ENCODE measurements at places on chromosomes 2 and 18. TPM values are rescaled to one million over a fixed set of nuclear protein-coding genes. Genes with fewer than 3 reads are reported as not detected.
A peak's percentile ranks its signal among the peaks of the same experiment; 100 is the strongest.

GRCh38 chr2:204923957-204924356 lies 378.7 kb downstream of the PARD3B start:
- no peak for DNase-seq

DNA sequence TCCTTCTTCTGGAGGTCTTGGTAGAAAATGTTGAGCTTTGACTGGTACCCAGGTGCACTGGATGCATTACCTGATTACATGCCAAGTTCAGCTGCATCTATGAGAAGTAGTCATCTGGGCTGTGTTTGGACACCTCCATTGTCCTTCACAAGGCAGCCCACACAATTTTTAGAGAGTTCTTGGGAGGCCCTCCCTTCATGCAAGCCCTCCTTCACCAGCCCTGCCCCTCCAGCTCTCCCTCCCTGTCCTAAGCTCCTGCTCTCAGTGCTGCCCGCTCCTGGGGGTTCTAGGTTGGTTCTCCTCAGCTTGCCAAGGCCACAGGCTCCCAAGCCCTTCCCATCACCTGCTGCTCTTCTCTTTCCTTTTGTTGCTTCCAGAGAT lies 148.7 kb downstream of the DYSF start:
- peak; percentile 64 for DNase-seq

DNA sequence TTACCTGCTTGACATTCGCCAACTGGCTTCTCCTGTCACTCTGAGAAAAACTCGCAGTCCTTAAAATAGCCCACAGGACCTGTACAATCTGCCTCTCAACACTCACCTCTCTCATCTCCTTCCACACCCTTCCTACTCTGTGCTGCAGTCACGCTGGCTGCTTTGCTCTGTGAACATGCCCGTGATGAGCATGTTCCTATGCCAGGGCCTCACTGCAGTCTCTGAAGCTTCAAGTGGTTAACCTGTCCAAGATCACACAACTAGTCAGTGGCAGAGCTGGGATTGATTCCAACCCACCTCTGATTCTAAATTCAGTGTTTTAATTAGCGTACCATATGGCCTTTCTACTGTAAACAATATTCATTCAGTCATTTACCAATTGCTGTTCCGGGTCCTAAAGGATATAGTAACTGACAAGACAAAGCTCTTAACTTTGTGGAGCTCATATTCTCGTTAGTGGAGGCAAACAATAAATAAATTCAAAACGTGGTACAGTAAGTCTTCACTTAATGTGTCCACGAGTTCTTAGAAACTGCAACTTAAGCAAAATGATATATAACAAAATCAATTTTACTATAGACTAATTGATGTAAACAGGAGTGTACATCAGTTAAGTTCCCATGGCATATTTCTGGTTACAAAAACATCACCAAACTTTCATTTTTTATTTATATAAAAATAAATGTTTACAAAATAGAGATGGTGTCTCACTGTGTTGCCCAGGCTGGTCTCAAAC lies 38.9 kb upstream of the FBXO11 start:
- DNase-seq = no peak

The DTNA gene
- total RNA-seq = 3.7 TPM

DNA sequence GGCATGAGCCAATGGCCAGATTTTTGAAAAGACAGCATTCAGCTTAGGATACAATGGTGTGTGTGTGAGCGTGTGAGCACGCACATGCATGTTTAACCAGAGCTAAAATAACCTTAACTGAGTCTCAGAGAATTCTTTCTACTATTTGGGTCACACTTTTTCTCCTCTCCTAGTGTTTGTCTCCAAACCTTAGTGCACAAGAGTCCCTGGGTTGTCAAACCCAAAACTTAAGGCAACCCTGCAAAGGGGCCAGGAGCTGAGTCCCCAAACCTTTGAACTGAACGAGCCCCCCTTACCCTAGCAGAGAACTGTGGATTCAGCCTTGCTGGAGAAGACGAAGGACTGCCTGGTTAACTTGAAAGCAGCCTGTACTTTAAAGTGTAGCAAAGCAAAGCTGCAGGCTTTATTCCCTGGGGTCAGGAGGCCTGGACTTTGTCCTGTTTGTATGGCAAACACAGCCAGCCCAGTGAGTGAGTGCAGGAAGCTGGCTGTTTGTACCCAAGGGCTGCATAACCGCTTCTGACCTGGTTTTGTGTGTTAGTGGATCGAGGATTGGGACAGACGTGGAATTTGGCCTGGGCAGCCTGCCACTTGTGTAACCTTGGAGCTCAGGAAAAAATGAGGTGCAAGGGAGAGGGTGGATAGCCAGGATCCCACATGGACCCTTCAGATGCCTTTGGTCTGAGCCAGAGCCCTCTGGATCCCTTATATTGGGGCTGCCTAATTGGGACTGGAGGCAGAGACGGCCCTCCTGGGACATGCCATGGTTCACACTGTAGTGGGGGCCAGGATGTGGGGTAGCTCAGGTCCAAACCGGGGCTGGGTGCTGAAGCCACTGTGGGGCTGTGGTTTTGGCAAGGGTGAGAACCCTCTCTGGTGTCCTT lies 6.4 kb upstream of the PSMD1 start:
- DNase-seq = no peak

The DYNAP gene
- total RNA-seq = not detected

- peak; percentile 84 for DNase-seq
These were observed 71.7 kb downstream of the HS1BP3 start for GRCh38 chr2:20578895-20579825.

GRCh38 chr18:811182-811891 lies 705 bp downstream of the YES1 start:
- DNase-seq = no peak

GRCh38 chr2:224039770-224040440 lies 819 bp upstream of the SERPINE2 start:
- no peak for DNase-seq

DNA sequence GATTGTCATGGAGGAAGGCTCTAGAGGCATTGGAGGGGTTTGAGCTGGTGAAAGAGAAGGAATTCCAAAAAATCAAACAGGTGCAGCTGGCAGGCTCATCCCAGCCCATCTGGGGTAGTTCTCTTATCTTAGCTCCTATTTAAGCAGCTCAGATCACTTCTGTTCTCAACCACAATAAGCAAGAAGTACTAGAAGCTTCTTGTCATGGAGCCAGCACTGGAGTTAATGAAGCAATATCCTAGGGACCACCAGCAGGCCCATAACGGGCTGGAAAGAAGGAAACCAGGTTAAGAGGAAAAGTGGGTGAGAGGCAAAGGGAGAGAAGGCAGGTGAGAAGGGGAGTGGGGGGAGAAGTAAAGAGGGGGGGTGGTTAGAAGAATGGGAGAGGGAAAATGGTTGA lies 100.7 kb upstream of the ZFP36L2 start:
- no peak for DNase-seq

GRCh38 chr2:159066541-159067156 lies 98.2 kb downstream of the TANC1 start:
- no peak for DNase-seq

DNA sequence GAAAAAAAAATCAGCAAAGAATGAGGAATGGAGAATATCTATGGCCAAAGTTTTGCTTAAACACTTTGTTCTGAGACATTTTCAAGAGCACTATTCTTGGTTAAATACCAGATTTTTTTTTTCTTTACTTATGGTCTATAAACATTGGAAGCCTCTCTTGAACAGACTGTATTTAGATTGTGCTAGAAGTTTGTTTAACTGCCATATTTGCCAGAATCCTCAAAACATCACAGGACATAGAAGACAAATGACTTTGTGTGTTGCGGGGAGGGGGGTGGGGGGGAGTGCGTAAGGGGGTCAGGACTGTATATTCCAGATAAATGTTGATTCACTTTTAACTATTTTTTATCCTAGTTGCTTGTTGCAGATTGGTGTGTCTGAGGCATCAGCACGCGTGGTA lies 262.0 kb downstream of the MEIS1 start:
- no peak for DNase-seq

DNA sequence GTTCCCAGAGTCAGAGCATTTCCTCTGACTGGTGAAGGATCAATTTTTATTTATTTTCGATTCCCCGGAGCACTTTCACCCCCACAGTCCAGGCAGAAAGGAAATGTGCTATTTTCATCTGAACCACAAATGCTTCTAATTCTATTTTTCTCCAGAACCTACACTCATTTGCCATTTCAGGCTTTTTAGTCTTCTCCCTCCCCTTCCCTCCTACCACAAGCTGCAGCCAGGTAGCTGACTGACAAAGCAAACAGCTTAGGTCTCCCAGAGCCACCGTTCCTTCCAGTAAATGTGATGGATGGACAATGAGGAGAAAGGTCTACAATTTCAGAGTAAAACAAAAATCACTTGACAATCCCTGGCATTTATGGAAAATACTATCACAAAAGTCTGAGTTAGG lies 76.9 kb downstream of the KLF7 start:
- no peak for DNase-seq

GRCh38 chr2:172516299-172516698 lies 39.6 kb upstream of the PDK1 start:
- no peak for DNase-seq

DNA sequence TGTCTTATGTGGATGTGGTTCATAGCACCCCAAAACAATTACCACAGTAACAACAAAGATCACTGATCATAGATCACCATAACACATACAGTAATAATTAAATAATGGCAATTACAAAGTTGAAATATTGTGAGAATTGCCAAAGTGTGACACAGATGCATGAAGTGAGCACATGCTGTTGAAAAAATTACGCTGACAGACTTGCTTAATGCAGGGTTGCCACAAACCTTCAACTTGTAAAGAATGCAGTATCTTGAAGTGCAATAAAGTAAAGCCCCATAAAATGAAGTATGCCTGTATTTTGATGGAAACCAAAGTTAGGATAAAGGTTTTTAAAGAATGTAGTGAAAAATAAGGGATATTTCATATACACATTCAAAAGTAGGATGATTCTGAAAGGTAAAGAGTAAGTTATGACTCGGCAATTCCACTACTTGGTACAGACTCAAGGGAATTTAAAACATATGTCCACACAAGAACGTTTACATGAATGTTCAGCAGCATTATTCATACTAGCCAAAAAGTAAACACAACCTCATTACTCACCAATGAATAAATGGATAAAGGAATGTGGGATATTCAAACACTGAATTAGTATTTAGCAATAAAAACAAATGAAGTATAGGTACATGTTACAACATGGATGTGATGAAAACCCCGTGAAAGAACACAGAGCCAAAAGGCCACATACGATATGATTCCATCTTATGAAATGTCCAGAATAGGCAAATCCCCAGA lies 61.6 kb downstream of the SCN9A start:
- no peak for DNase-seq

DNA sequence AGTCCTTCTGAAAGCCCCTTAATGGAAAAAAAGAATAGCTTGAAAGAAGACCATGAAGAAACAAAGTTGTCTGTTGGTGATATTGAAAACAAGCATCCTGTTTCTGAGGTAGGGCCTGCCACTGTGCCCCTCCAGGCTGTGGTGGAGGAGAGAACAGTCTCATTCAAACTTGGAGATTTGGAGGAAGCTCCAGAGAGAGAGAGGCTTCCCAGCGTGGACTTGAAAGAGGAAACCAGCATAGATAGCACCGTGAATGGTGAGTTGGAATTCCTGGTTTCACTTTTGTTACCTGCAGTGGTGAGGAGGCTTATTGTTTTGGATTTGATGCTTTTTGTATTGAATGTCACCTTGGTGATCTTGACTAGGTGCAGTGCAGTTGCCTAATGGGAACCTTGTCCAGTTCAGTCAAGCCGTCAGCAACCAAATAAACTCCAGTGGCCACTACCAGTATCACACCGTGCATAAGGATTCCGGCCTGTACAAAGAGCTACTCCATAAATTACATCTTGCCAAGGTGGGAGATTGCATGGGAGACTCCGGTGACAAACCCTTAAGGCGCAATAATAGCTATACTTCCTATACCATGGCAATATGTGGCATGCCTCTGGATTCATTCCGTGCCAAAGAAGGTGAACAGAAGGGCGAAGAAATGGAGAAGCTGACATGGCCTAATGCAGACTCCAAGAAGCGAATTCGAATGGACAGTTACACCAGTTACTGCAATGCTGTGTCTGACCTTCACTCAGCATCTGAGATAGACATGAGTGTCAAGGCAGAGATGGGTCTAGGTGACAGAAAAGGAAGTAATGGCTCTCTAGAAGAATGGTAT lies 13.3 kb downstream of the SLC20A1 start:
- DNase-seq = no peak

The STEAP3 gene
- 46.6 TPM for total RNA-seq

DNA sequence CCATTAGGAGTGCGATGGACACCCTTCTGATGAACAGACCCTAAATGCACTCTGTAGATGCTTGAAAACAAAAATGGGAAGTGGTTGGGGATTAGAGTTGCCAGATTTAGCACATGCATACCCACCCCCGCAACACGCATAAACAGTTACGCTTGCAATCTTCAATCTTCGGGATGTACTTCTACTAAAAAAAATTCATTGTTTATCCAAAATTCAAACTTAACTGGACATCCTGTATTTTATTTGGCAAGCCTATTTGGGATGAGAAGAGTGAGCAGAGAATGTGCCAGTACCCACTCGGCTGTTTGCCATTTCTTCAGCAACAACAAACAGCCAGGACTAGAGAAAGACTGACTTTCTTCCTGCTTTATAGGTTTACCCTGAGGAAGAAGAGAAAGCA lies 18.4 kb downstream of the KIAA2012 start:
- DNase-seq = no peak

- no peak for DNase-seq
These were observed 54.7 kb downstream of the RTN4 start for GRCh38 chr2:54995553-54995952.

GRCh38 chr2:74577448-74577847 lies 22.9 kb downstream of the DOK1 start:
- DNase-seq = no peak

DNA sequence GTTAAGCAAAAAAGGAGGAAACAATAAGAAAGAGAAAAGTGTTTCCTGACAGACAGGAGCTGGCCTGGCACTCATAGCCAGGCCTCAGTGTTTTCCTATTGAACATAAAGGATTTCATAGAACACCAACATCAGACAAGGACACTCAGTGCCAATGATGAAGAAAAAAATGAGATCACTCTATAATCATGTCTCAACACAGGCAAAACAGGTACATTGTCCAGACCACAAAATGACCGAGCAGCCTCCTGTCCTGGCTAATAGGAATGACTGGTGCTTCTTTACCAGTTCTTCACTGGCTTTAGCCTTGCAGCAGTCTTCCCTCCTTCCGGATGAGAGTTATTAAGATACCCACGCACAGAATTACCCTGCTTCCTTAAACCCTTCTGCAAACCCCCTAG lies 35.6 kb downstream of the SEMA4F start:
- no peak for DNase-seq

GRCh38 chr2:20113986-20114938 lies 62.8 kb upstream of the LAPTM4A start:
- no peak for DNase-seq

GRCh38 chr2:7452110-7452876 lies 535.1 kb downstream of the RNF144A start:
- DNase-seq = no peak

The RAB17 gene
- 0.68 TPM for total RNA-seq

- DNase-seq = no peak
These were observed 110.0 kb upstream of the GCFC2 start for GRCh38 chr2:75820693-75821092.

GRCh38 chr2:181517685-181518301 lies 60.6 kb downstream of the ITGA4 start:
- no peak for DNase-seq

DNA sequence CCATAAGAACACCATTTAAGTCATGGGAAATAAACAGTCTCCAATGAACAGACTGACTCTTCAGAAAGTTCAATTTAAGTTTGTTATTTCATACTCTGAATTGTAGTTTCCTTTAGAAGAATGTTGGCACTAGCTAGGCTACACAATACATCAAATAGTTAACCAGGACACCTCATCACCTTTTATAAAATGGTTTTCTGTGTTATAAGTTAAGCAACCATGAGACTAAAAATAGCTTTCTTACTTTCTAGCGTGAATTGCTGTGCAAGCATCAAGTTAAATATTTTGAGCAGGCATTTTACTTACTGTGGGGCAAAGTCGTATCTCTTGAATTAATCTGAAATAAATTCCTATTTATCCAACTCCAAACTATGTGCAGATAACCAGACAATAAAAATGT lies 1092.6 kb upstream of the SLC39A10 start:
- DNase-seq = no peak
